ENCODE measurements at places on chromosomes 5 and 9. TPM values are rescaled to one million over a fixed set of nuclear protein-coding genes. Genes with fewer than 3 reads are reported as not detected.

- peak; percentile 84 for DNase-seq
Observed at GRCh38 chr9:123562844-123563346, 206.9 kb downstream of the CRB2 start.

DNA sequence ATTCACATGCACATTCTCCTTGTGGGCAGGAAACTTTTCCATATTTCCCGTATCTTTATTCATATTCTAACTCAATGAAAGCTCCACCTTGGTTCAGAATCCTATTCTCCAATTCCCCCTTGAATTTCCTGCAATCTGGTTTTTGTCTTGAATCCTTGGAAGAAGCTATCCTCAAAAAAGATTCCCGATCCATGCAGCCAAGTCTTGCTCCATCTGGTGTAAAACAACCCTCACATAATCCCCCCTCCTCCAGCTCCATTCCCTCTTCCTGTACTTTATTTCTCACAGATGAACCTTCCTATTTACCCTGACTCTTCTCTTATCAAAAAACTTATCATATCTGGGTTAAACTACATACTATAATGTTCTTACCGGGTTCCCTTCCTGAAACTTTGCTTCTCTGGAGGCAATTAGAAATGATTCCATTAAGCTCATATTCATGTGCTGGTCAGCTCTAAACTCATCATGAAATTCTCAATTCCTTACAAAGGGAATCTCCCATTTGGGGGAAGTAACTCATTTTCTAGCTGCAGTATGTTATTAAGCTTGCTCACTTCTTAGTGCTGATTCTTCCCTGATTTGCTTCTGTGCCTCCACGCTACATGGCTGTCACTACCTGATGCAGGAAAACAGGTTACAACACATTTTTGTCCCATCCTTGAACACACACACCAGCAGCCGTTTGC, 81.7 kb downstream of the GNAQ start:
- no peak for DNase-seq

DNA sequence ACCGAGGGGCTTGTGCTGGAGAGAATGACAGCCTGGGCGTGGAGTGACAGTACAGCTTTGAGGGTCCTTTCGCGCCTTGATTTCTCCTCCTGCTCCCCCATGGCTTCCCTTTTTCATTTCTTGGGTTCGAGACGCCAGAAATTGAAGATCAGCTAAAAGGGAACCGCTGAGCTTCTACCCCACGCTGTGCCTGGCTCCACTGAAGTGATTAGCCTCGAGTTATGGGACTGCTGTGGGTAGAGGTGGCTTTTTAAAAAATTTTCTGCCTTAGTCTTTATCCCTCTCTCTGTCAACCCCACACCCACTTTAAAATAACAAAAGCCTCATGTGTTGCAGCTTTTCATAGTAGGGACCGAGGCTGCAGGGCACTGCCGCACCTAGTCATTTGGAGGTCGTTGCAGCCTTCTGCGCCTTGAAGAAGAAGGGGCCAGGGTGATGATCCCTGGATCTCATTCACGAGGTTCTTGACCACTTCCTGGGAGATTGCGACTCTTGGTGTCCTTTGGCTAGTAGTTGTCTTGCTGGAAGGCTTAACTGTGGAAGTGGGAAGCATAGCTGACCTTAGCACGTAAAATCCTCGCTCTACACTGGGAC, 603 bp downstream of the PPIP5K2 start:
- DNase-seq, result no peak

GRCh38 chr9:124350494-124351263, 64.6 kb downstream of the PSMB7 start:
- DNase-seq, result no peak

DNA sequence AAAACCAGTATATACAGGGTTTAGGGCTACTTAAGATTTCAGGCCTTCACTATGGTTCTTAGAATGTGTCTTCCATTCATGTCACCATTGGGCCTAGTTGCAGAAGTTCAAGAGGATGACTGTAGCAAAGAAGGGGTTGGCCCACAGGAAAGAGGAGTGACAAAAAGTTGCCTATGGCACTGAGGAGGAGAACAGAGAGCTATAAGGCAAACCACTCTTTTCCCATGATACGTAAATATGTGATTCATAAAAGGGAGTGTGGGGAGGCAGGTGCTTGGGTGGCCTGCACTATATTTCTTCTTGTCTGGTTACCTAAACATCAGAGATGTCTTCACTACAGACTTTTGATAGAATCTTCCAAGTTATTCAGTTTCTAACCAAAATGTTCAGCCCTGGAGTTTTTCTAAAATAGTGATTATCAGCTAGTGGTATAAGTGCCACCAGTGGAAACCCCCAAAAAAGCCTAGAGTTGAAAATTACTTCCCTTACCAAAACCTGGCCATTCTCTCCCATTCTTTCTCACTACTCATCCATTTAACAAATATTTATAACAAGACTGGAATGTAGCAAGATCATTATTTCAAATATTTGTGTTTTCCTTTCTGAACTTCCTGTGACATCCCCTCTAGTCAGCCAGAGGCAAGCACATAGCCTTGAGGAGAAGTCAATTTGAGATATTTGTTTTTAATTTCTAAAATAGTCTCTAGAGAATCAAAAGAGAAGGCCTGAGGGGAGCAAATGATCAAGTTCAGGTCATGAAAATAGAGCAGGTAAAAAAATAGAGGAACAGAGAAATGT, 367.4 kb downstream of the EFNA5 start:
- DNase-seq, result no peak

GRCh38 chr5:151001436-151001835, 19.0 kb upstream of the GPX3 start:
- no peak for DNase-seq

GRCh38 chr9:74334271-74334670, 162.9 kb upstream of the RORB start:
- DNase-seq, result no peak

GRCh38 chr5:14185326-14186058, 42.4 kb downstream of the TRIO start:
- DNase-seq, result peak; percentile 83

- DNase-seq, result no peak
Observed at GRCh38 chr9:27665136-27665535, 91.9 kb upstream of the C9orf72 start.

DNA sequence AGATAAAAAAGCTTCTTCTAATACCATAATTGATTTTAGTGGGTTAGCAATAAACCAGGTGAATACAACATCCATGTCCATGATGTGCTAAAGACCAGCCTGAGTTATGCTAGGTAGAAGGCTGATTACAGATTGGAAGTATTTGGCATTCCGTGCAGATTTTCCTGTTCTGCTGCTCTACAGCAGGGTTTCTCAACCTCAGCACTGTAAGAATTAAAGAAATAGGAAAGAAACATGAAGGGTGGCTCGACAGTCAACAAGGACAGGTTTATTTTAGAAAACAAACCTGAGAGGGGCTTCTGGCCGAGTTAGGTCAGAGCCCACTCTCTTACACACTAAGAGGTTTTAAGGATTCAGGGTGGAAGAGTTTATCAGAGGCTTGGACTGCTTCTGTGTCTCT, 42.3 kb downstream of the ZFAND5 start:
- DNase-seq, result no peak

GRCh38 chr9:92208693-92209524, 84.6 kb downstream of the IARS1 start:
- no peak for DNase-seq

DNA sequence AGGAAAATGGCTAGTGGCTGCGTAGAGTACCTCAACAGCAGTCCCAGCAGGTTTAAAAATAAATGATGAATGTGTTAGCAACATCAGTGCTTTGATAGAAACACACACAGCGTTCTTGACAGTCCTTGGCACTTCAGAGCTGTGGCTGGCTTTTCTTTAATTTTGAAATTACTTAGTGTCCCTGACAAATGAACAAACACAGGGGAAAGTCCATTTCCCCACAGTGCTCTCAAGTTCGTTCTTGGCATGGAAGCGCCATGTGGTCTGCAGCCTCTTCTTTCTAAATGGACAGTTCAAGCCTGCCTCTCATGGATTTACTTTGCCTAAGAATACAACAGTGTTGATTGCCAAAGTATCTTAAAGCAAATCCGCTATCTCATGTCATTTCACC, 102.2 kb downstream of the ADAMTS12 start:
- no peak for DNase-seq

- no peak for DNase-seq
Observed at GRCh38 chr9:89374176-89374575, 55.9 kb downstream of the SECISBP2 start.

DNA sequence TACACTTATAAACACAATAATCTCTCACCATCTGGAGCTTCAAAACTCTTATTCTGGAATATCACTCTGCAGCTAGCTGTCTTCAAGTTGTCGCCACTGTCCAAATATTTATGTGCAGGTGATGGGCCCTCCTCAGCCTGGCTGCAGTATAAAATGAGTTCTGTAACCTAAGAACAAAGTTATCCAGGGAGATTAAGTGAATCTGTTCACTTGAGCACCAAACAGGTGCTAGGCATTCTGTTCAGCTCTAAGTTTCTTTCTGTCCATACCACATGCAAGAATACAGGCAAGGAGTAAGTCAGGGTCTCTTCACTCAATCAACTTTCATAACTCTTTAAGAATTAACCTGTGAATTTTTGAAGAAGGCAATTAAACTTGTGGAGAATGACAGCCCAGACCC, 344.1 kb downstream of the PLK2 start:
- no peak for DNase-seq

- DNase-seq, result no peak
Observed at GRCh38 chr5:9151684-9152427, 394.0 kb downstream of the SEMA5A start.

GRCh38 chr5:89270901-89271300, 387.9 kb upstream of the MEF2C start:
- no peak for DNase-seq

DNA sequence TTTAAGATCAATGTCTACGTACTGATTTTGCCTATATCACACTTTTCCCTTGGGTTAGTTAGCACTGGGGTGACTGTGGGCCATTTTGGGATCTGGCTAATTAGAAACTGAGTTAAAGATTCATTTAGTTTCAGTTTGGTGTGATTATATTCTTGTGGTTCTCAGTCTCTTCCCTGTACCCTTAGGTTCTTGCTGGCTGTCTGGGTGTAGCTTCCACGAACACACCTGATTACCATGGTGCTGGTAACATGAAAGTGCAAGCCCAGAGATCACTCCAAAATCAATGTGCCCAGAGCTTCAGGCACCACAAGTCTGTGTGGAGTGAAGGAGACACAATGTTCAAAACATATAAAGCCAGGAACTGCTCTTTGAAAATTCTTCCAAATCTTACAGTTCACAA, 248.1 kb downstream of the PDE4D start:
- no peak for DNase-seq

GRCh38 chr9:90020276-90020871, 415.6 kb downstream of the GADD45G start:
- peak; percentile 95 for DNase-seq

DNA sequence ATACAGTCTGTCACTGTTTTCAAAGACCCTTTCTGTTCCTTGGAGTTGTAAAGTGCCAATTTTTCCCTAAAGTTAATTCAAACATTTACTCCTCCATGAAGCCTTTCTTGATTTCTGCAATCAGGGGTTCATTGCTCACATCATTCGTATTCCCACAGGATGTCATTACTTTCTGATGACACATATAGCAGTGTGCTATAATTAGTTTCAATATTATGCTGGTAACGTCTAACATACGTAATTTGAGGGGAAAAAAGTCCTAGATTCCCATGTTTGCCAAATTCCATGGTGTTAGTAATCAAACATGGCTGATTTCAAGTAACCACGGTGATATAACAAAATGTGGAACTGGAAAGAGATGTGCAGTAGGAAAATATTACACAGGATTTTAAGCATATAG, 468.2 kb upstream of the MEF2C start:
- peak; percentile 37 for DNase-seq

- no peak for DNase-seq
Observed at GRCh38 chr9:109403116-109403515, 82.3 kb upstream of the EPB41L4B start.

GRCh38 chr9:3332802-3333201, 193.0 kb downstream of the RFX3 start:
- DNase-seq, result no peak

The SARDH gene
- total RNA-seq, result not detected

The RABGAP1 gene
- 31.9 TPM for total RNA-seq

The LCN9 gene
- total RNA-seq, result not detected

The ENTPD8 gene
- not detected for total RNA-seq

The RFK gene
- total RNA-seq, result 22.4 TPM

The GRM6 gene
- not detected for total RNA-seq

The HAVCR1 gene
- not detected for total RNA-seq

The ARID3C gene
- 0.07 TPM for total RNA-seq

The TAF11L10 gene
- total RNA-seq, result not detected

The PCDHAC1 gene
- total RNA-seq, result 0.11 TPM

The IL5 gene
- total RNA-seq, result not detected

The SPINK13 gene
- not detected for total RNA-seq

The DMGDH gene
- total RNA-seq, result 0.07 TPM

Measured in foreskin keratinocyte (primary cell).